Stimulated activated CD4-positive, alpha-beta T cell treated with anti-CD3 and anti-CD28 coated beads, Interleukin-2, amount 100 ng/mL, for 24 hours (primary cell): ENCODE measurements at places on chromosomes 12 and 14.

DNA sequence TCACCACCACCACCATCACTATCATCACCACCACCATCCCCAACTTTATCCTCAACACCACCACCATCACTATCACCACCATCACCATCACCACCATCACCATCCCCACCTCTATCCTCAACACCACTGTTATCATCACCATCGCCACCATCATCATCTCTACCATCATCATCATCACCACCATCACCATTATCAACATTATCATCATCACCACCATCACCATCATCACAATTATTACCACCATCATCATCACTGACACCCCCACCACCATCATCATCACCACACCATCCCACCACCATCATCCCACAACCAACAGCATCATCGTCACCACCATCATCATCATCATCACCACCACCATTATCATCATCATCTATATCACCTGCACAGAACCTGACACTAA lies 188.4 kb upstream of the PWP1 start:
- DNase-seq: no peak

- no peak for DNase-seq
Observed at GRCh38 chr14:21498540-21499526, 12.3 kb downstream of the METTL3 start.

DNA sequence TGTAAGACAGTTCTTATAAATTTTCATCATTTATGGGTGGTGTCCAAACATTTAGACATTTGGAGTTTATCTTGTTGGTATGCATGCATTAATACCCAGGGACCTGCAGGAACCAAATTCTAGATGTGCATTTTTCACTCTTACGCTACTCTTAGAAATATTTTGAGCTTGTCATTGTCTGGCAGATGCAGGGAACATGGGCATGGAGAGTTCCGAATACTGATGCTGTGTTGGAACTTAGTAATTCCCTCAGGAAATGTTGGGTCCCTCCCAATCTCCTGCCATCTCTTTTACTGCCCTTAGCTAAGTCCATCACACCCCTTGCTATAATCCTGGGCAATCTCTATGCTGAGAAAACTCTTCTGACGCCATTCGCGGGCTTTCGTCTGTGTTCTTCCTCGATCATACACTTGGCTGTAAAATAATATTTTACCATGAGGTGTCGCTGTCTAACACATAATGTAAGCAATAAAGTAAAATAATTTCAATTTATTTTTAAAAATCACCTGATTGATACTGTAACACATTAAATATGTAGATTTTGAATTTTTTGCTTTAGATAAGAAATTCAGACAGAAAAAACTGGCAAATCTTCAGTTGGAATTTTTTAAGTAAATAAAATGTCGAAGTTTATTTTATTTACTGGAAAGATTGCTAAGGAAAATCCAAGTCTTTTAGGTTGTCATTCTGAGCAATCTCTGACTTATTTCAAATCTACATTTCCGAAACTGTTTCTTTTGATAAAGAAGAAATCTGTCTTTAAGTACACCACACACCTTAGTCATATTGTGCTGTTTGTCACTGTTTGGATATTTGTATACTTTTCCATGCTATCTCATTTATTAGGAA lies 304.1 kb upstream of the SSTR1 start:
- DNase-seq: no peak

DNA sequence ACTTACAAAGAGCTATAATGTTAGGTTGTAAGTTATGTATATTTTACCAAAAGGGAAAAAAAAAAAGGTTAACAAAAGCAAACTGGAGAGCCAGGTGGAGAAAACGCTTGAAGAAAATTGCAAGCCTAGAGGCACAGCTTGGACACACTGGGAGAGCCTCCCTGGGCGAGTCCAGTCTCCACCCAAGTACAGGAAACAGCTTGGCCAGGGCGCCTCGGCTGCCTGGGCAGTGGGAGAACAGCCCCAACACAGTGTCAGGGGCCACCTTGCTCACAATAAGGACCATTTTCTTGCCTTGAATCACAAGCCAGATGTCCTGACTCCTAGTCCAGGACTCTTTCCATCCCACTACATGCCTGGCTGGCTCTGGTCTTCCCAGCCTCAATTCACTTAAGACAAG lies 33.3 kb downstream of the TTC7B start:
- DNase-seq: no peak

DNA sequence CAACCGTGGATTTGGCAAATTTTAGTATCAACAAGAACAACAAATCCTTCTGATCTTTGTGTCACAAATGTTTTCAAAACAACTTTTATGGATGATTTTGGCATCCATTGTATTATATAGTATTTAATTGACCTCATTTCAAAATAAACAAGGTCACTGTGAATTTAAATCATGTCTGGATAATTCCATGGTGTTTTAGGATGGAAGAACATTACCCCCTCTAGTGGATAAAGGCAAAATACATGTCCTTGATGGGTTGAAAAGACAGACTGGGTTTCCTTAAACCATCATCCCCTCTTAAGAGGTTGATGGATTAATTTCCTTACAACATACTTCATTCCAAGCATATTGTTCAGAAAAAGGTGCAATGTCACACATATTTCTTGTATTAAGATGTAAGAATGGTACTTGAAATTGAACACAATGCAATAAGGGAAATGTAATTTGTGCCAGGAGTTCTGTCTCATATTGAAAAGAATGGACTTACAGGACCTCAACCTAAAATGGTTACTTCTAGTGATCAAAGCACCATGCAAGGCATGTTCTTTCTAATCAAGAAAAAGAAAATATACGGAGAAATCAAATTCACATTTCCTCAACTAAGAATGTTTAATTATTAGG lies 352.0 kb downstream of the BCAT1 start:
- DNase-seq: no peak

DNA sequence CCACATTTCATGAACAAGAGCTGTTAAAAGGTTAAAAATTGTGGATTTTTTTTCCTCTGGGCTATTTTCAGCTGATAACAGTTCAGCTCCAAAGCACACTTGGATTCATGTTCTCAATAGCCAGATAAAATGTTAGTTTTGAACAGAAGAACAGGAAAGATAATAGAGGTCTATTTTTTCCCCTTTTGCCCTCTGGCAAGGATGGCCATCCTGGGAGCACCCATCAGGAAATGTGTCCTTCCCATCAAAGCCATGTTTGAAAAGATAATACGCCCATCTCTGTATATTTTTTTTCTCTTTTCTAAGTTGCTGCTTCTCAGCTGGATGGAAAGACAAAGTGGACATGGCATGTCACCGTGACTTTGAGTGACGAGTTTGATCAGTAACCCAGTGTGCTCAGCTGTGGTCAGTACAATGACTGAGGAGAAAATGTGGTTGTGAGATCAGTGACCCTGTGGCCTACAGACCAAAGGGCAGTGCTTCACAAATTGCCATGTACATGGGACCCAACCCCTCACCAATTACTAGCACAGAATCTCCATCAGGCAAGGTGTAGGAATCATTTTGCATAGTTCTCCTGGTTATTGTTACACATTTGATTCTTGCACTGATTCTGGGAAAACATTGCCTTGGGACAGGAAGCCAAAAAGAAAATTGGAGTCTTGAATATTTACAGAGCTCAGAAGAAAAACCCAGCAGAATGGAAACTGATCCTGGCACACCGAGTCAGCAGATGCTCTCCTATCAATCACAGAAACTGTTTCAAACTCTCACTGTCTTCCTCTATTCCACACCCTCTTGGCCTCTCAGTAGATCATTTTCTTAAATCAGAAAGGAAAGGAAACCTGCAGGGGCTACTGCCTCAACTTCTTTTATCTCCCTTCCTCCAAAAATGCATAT lies 64.3 kb downstream of the ANO6 start:
- no peak for DNase-seq

- DNase-seq: no peak
Observed at GRCh38 chr12:111462210-111462769, 56.6 kb downstream of the SH2B3 start.

- no peak for DNase-seq
Observed at GRCh38 chr12:120365675-120366340, 3.2 kb downstream of the MSI1 start.

GRCh38 chr12:82650627-82651337 lies 35.9 kb upstream of the TMTC2 start:
- no peak for DNase-seq

DNA sequence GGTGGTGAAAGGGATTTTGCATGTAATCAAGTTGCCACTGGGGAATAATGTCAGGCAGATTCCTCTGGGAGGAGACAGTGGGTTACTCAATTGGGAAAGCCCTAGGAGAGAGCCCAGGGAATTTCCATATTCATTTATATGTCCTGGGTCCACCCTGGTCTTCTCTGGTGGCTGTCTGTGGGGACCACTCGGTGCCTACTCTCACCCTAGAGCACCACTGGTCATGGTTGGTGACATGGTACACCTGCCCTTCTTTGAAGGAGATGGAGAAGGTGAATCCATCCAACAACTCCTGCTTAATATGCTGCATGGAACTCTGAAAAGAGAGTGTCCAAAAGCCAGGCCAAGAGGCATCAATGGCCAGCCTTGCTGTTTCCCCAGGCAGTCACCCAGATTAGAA lies 12.8 kb upstream of the RERG start:
- no peak for DNase-seq

- DNase-seq: no peak
Observed at GRCh38 chr12:102958830-102959176, 1.3 kb downstream of the ASCL1 start.

GRCh38 chr12:4958697-4959375 lies 49.1 kb downstream of the KCNA1 start:
- no peak for DNase-seq

DNA sequence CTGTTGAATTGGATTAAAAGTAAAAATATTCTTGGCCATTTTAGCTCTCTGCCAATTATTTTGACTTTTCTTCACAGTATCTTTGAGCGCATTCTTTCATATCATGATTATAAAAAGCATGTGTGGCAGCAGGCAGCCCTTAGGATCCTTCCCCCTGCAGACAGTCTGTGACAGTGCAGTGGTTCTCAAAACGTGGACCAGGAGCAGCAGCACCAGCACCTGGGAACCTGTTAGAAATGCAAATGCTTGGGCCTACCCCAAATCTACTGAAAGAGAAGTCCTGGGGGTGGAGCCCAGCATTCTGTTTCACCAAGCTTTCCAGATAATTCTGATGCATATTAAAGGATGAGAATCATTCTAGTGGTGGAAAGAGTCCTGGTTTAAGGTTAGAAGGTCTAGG lies 155.6 kb downstream of the MON2 start:
- no peak for DNase-seq
